ENCODE measurements at places on chromosomes 3 and 15.
A peak's percentile ranks its signal among the peaks of the same experiment; 100 is the strongest.

- DNase-seq = no peak
These were observed 358.4 kb upstream of the LMCD1 start for GRCh38 chr3:8143186-8143585.

GRCh38 chr3:170746175-170746942 is 123.6 kb downstream of the RPL22L1 start:
- no peak for DNase-seq

DNA sequence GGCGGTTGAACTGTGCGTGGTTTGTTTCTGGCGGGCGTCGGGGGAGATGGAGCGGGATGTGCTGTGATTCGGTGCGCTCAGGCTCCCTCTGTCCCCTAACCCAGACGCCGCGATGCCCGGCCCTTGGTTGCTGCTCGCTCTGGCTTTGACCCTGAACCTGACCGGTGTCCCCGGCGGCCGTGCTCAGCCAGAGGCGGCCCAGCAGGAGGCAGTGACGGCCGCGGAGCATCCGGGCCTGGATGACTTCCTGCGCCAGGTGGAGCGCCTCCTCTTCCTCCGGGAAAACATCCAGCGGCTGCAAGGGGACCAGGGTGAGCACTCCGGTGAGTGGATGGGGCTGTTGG is 1.2 kb downstream of the TRH start:
- DNase-seq = no peak

GRCh38 chr3:99131876-99132275 is 230.4 kb upstream of the DCBLD2 start:
- no peak for DNase-seq

GRCh38 chr3:14920536-14920935 is 26.8 kb upstream of the NR2C2 start:
- DNase-seq = no peak

DNA sequence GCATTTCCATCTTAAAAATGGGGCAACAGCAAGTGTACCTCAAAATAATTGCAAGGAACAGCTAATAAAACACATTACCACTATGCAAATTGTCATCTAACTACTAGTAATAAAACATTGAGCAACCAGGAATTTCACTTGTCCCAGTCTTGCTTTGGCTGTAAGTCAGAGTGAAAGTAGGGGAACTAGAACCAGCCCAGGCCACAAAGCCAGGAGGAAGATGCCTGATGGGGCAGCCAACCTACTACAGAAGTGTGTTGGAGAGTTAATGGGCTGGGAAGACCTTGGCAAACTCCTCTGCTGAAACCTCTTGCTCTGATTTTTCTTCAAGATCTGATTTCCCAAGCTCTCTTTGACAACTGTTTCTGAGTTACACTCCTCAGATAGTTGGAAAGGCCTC is 40.2 kb upstream of the LPP start:
- peak; percentile 59 for DNase-seq

DNA sequence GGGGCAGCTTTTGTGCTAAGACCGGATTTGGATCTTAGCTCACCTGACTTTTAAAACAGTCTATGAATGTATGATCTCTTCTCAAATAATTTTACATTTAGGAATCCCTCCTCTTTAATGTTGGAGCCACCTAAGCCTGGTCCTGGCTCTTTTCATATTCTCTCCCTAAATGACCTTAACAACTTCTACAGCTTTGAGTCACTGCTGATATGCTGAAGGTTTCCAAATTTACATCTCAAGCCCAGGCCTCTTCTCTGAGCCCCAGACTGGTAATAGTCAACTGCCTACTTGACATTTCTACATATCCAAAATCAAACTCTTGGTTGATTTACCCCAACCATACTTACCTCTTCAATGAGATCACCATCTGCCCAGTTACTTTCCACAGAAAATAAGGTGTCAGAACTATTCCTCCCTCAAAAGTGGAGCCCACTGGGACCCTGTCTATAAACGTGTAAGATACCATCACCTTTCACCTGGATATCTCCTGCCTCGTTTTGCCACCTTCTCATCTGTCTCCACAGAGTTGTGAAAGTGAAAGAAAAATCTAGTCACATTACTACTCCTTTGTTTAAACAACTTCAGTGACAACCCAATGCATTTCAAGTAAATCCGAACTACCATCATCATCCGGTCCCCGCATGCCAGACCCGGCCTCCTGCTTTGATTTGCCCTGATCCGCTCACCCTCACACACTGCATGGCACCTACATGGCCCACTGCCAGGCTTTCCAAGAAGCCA is 48.8 kb downstream of the UBP1 start:
- DNase-seq = no peak

DNA sequence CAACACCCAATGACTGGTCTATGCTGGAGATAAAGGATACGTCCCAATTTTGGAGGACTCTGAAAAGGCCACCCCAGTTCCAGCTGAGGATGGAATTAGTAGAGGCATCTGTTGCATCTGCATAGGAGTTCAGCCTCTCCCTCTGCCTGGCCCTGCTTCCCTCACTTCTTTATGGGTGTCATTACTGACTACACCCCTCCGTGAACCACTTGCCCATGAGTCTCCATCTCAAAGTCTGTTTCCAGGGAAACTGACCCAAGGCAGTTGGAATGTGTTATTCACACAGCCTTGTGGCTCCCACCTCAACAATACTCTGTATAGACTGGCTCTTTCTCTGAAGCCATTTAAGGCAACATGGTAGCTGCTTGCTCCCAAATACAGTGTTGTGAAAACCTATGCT is 21.4 kb upstream of the PCOLCE2 start:
- DNase-seq = no peak

GRCh38 chr3:20225769-20226168 is 39.8 kb upstream of the SGO1 start:
- DNase-seq = peak; percentile 27

DNA sequence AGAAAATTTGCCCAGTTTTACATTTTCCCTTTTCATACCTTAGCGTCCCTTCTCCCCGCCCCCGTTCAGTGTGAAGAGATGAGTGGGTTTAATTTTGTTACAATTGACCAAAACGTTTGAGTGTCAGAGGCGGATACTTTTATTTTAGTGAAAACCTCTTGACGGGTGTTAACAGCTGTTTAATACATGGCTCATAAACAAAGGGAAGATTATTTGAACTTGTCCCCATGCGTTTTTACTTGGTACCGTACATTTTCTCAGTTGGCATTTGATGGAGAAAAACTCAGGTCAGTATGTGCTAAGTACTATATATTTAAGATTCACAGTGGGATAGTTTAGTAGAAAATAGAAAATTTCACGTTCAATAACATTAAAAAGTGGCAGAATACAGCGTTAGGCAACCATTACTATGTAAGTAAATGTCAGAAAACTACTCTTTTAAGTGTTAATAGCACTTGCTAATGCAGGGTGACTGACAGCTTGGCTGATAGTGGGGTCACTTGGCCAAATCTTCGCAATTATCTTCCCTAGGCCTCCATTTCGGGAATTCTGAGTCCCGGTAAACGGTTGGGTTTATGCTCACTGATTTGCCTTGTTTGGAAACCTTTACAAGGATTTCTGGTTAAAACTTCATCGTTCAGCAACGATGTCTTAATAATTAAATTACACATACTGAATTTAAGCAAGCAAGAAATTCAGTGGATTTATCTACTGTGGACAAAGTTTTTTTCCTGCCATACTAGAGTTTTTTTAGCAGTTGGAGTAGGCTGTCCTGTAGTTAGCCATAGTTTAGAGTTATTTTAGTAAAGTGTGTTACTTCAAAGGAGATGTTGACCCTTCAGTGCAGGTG is 4.8 kb downstream of the CHD2 start:
- no peak for DNase-seq

DNA sequence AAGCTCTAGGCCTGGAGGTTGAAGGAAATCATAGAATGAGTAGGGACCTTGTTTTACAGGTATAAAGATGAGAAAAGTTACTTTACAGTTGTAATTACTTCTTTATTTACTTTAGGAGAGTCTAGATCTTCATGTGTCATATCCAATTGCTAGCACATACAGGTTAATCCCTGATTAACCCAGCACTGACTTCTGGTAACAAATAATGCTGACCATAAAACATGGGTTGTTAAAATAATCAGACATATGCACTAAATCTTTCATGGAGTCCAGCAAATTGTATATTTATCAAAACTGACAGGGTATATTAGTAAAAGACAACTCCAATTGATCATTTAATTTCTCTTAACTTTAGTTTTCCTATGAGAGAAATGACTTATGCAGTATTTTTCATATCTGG is 245.2 kb downstream of the NFKBIZ start:
- no peak for DNase-seq

DNA sequence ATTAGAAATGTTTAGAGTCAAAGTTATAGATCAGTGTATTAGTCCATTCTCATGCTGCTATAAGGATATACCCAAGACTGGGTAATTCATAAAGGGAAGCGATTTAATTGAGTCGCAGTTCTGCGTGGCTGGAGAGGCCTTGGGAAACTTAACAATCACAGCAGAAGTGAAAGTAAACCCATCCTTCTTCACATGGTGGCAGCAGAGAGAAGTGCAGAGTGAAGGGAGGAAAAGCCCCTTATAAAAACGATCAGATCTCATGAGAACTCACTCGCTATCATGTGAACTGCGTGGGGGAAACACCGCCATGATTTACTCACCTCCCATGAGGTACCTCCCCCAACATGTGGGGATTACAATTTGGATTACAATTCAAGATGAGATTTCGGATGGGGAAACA is 871.5 kb downstream of the DIPK2A start:
- DNase-seq = peak; percentile 76

DNA sequence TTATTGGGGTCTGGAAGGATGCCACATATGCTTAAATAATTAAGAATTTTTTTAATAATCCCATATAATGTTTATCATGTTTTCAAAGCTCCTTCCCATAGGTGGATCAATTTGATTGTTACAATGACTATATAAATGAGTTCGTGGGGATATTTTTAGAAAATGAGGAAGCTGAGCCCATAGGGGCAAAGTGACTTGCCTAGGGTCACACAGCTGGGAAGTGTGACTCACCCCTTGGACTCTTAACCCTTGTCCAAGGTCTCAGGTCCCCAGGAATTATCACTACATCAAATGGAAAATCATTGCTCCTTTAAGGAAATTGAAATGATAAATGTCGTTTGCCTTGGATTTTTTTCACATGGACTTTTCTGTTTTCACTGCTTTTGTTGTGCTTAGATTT is 161.2 kb upstream of the RGMA start:
- peak; percentile 86 for DNase-seq

GRCh38 chr3:111956449-111956848 is 22.4 kb upstream of the ABHD10 start:
- no peak for DNase-seq

DNA sequence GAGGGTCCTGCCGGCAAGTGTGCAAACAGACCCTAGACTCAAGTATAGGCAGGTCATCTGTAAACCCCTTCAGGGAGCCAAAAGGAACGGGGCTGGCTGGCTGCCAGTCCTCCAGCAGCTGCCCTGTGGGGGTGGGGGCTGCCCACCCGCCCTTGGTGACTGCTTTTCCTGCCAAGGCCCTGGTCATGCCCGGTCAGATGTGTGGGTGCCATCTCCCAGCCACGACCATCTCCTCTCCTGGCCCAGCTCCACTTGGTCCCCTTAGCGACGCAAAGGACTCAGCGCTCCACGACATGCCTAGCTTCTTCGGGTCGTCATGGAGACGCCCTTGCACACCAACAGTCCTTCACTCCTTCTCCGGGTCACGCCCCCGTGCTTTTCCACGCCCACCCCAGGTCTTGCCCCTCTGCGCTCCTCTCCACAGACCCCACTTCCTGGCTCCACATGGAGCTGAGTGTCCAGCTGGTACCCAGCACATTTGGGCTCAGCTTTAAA is 2.4 kb downstream of the MUC4 start:
- DNase-seq = no peak

DNA sequence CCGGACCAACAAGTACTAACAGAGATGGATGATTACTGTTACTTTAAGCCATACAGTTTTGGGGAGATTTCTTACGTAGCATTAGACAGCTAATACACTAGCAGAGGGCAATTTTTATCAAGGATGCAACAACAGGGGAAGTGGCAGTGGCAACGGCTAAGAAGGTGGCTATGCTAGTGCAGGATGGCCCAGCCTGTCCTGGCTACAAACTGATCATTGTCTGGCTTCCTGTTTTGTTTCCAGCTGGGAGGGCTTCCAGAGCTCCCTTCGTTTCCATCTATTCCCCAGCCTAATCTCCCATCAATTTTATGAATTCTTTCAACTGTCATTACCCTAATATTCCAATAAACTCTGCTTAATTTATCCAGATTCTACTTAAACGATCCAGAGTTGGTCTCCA is 16.0 kb upstream of the PLA2G4F start:
- no peak for DNase-seq

GRCh38 chr15:40054855-40055575 is 16.0 kb upstream of the SRP14 start:
- peak; percentile 42 for DNase-seq

DNA sequence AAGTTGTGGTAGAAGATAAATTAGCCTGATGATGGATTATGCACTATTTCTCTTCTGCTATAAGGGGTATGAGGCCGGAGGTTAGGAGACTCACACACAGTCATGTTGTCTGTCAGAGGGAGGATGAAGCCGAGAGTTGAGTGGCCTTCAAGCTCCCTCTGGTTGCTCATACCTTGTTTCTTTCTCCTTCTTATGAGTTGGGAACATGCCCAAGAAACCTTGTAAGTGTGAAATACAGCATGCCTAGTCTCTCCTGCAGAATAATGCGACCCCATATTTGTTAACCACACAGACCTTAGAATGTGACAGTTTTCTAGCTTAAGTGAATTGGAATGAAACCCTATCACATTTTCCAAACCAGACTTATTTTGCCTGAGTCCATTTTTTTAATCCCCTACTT is 366.7 kb downstream of the PTPRG start:
- DNase-seq = no peak

DNA sequence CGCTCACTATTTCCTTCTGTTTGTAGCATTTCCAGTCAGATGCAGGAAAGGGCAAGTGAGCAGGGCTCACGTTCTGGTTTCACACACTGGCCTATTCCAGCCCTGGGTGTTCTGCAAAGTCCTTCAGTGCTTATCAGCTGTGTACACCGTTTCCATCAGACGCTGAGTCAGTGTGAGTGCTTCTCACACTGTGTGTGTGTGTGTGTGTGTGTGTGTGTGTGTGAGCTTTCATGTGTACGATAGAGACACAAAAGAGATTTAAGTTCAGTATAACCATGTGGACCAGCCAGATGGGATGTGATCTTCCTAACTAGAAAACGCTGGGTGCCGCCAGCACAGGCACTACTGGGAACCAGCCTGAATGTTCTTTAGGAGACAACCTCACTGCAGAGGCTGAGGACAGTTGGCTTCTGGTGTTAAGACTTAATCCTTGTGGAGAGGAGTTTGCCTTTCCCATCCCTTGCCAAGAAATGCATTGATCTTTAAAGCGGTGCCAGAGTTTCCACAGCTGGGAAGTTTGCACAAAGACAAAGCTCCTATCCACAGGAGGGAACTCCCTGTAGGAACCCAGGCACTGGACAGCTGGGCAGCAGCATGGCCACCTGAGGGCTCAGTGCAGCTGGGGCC is 3.9 kb upstream of the CHSY1 start:
- peak; percentile 38 for DNase-seq

GRCh38 chr3:33331414-33331813 is 54.2 kb downstream of the FBXL2 start:
- no peak for DNase-seq

- no peak for DNase-seq
These were observed 180.5 kb downstream of the MCTP2 start for GRCh38 chr15:94411846-94412245.

GRCh38 chr3:73352841-73353645 is 271.7 kb downstream of the PDZRN3 start:
- DNase-seq = no peak

- DNase-seq = no peak
These were observed 247.2 kb downstream of the PTPRG start for GRCh38 chr3:61808526-61808925.

GRCh38 chr3:100748220-100748619 is 38.9 kb downstream of the TFG start:
- DNase-seq = no peak
